Epithelial cell of prostate (primary cell): ENCODE measurements at places on chromosomes 5 and 9.
A peak's percentile ranks its signal among the peaks of the same experiment; 100 is the strongest.

DNA sequence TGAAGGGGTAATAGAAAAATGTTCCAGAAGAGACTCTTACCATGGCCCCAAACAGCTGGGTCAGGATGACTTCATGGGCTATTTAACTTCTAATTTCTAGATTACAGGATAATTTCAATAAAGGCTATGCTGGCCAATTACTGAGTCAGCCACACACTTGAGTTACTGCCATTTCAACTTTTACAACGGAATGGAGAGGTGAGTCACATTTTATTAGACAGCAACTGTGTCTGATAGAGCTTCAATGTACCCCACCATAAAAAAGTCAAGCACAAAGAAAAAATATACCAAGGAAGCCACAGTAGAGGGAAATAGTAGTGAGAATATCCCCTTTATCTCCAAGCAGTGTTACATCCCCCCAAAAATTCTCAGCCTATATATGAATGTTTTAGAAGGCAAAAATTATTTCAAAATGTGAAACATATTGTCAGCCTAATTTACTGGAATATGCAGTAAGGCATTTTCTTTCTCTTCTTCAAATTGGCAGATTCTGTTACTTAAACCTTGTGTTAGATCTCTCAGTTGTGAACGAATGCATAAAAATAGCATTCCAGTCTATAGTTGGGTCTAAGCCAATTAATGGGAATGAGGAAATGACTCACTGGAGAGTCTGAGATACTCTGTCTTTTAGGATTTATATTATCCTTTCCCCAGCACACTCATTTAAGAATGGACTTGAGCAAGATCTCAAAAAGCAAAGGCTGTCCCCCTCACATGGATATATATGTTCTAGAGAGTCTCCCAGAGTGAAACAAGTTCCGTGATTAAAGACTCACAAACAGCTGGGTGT, 47.1 kb upstream of the RAI14 start:
- DNase-seq, result peak; percentile 62

GRCh38 chr5:138945421-138946240, 70.5 kb upstream of the LRRTM2 start:
- no peak for DNase-seq

DNA sequence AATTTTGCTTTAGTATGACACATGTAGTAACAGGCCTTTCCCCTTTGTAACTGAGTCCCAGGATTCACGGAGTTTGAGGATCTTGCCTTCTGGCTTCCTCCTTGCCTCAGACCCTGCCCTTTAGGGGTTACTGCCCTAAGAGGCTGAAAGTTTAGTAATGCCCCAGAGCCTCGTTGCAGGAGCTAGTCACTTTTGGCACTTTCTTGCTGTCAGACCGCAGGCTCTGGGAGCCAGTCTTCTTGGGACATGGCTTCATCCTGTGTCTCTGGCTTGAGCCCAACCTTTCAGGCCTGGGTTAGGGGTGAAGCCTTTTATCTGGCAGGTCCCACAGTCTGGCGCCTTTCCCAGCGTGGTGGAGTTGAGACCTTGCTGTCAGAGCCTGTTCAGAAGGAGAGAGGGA, 185.6 kb upstream of the DMRT1 start:
- no peak for DNase-seq

DNA sequence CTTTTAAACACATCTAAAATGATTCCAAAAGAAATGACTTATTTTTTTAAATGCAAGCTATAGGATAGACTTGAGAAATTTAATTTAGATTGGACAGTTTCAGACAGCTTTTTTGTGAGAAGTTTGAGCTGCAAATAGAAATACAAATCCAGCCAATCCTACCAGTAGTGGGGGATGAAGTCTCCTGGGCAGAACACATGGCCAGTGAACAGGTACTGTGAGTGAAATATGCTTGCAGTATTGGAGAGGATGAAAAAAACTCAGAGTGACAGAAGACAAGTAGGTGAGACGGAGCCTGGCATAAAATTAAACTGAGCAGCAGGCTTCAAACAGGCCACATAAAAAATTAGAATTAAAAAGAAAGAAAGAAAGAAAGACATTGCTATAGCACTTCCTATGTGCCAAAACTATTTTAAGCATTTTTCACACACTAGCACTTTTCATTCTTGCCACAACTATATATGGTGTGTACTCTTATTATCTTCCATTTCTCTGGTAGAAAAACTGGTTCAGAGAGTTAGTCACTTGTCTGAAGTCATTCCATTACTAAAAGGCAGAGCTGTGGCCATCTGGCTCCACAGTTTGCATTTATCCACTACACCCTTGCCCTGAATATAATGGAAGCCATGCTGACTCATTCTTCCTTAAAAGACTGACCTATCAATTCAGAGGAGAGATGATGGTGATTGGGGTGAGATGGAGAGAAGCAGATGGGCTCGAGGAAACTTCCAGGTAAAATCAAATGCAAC, 310.2 kb upstream of the CTNND2 start:
- no peak for DNase-seq
